Right ventricle myocardium inferior (tissue), 1 donor: ENCODE measurements at places on chromosomes 5 and 9. TPM values are rescaled to one million over a fixed set of nuclear protein-coding genes. Genes with fewer than 3 reads are reported as not detected.

CMYA5 gene
- 886 TPM for total RNA-seq

PCYOX1L gene
- total RNA-seq = 2.7 TPM

FIBCD1 gene
- total RNA-seq = 0.57 TPM

GRHPR gene
- 111 TPM for total RNA-seq

GRCh38 chr9:131011274-131012022 lies 2.5 kb downstream of the LAMC3 start:
- DNase-seq = no peak

GRCh38 chr5:127911619-127912018 lies 171.9 kb upstream of the SLC12A2 start:
- DNase-seq = no peak

GRCh38 chr5:158903006-158903405 lies 196.7 kb downstream of the EBF1 start:
- DNase-seq = no peak

- no peak for DNase-seq
These were observed 81.7 kb downstream of the ITGA1 start for GRCh38 chr5:52869391-52869790.

- no peak for DNase-seq
These were observed 43.3 kb upstream of the BARHL1 start for GRCh38 chr9:132539096-132539495.
